ENCODE measurements at places on chromosomes 2 and 18.

GRCh38 chr2:98607741-98608115 lies 584 bp downstream of the COA5 start:
- DNase-seq: no peak

GRCh38 chr18:9829397-9829712 lies 56.4 kb upstream of the TXNDC2 start:
- DNase-seq: no peak

DNA sequence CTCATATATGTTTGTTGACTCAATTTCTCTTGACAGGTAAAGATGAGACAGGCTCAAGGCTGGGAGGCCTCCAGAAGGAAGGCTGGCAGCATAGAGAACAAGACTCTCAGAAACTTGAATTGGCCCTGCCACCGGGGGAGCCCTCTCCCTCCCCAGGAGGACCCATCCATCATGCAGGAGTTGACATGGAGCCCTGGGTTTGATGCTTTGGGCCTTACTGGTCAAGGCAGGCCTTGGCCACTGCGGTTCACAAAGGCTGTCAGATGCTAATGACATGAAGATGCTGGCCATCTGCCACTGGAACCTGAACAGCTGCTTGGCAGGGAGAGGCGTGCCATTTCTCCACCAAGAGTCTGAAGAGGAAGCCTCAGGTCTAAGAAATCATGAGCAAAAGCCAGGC lies 193.6 kb downstream of the MTCL1 start:
- no peak for DNase-seq

GRCh38 chr2:46917628-46918027 lies 2.0 kb upstream of the MCFD2 start:
- DNase-seq: no peak

DNA sequence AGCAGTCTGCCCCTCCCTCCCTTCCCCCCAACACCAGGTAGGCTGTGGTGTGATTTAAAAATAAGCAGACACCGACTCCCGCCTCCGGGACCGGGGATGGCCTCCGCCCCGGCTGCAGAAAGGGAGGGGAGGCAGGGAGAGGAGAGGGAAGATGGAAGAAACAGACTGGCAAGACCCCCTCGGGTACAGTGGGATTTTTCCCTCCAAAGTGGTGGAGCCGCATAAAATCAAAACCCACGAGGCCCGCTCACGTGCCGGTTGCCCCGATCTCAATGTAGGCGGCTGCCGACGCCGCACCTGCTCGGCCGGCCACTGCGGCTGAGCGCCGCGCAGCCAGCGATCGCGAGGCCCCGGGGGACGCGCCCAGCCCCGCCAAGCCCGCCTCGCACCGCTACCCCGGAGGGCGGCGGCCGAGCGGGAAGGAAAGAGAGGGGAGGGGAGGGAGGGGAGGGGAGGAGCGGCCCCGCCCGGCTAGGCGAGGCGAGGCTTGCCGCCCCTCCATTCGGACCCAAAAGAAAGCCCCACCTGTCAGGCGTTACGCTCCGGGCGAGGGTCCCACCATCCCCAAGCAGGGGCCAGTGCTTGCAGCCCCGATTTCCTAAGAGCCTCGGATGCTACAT lies 811 bp downstream of the ADD2 start:
- DNase-seq: no peak

GRCh38 chr18:40249390-40250080 lies 1705.5 kb upstream of the PIK3C3 start:
- no peak for DNase-seq
